ENCODE measurements at places on chromosomes 6 and 20.

GRCh38 chr6:27495386-27496135 is 22.7 kb upstream of the ZNF184 start:
- DNase-seq, result no peak

DNA sequence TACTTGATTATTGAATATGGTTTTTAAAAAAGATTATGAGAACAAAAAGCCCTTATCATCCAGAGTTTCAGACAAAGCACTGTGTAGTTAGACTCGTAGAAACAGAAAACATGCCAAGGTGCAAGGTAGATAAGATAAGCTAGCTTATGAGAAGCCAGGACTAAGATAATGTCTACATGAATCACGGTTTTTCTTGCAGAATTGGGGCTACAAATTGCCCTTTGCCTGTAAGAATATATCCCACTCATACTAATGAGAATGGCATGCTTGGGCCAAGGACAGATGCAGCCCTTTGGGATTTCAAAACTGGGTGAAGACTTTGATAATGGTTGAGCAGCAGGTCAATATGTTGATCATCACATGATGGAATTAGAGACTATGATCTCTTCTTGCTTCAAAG is 165.3 kb upstream of the PREP start:
- DNase-seq, result no peak

GRCh38 chr6:43779852-43780236 is 9.8 kb downstream of the VEGFA start:
- no peak for DNase-seq

- no peak for DNase-seq
These were observed 8.0 kb upstream of the SLC17A3 start for GRCh38 chr6:25882051-25882496.

GRCh38 chr6:22372922-22373321 is 76.1 kb upstream of the PRL start:
- DNase-seq, result no peak

GRCh38 chr20:48652961-48653705 is 174.7 kb downstream of the PREX1 start:
- DNase-seq, result no peak

GRCh38 chr6:105591053-105591452 is 188.2 kb upstream of the PREP start:
- no peak for DNase-seq

DNA sequence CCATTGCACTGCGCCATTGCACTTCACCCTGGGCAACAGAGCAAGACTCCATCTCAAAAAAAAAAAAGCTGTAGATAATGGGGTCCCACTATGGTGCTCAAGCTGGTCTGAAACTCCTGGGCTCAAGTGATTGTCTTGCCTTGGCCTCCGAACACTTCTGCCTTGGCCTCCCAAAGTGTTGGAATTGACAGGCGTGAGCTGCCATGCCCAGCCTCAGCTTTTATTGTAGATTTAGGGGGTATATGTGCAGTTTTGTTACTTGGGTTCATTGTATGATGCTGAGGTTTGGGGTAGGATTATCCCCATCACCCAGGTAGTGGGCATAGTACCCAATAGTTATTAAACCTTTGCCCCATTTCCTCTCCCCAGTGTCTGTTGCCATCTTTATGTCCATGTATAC is 11.4 kb downstream of the HSPA1B start:
- DNase-seq, result no peak

GRCh38 chr6:63582579-63583231 is 10.4 kb downstream of the LOC128125822 start:
- DNase-seq, result no peak

DNA sequence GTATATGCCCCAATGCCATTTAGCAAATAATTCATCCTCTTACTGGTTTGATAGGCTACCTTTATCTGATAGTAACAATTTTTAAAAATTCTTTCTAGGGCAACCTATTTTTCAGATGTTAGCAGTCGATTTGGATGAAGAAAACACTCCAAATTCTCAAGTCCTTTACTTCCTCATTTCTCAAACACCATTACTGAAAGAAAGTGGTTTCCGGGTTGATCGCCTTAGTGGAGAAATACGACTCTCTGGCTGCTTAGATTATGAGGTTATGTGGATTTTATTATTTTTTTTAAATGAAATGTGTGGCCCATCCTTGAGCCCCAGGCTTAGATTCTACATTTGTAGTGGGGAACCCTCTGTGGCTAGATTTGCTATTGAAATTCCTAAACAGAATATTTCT is 26.3 kb downstream of the CDH26 start:
- no peak for DNase-seq

DNA sequence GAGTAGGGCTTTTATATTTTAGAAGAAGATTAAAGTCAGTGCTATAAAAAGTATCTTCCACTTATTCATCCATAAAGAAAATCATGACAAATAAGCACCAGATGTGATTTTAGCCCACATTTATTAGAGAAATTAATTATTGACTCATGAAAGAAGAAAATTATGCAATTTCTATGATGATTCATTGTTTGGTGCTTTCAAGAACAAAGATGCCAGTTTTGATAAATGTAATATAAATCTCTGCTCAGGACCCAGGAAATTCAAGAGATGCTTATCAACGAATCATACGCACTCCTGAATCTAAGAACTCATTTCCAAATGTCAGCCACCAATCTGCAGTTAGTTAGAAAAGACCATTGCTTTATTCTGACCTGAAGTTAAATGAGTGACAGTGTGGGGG is 211.4 kb downstream of the ARHGAP18 start:
- DNase-seq, result no peak

GRCh38 chr6:142857233-142857761 is 87.7 kb downstream of the HIVEP2 start:
- no peak for DNase-seq

DNA sequence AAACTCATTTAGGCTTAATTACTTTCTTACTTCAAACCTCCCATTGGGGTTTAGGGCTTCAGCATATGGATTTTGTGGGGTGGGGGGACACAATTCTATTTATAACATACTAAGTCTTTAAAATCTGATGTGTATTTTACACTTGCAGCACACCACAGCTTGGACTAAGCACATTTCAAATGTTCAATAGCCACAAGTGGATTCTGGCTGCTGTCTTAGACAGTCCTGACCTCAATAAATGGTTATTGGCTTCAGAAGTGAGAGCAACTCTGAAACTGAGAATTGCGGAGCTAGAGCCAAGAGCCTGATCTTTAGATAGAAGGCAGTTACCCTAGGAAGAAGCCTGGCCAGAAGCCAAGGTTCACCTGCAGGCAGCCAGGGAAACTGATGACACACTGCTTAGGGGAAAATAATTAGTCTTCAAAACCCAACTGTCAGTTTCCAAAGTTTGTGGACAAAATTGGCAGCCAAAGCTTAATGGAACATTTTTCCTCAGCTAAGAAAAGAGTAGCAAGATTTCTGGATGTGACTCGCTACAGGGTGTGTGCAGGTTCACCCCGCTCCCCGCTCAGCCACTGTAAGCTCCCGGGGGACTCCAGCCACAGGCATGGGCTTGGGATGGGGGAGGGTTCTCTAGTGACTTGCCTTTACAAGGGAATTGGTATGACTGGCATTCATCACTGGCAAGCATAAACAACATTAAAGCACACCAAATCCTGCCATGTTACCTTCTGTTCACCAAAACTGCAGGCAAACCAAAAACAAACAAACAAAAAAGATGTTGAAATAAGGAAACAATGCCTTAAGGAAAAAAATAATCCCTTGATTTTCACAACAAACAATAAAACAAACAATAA is 219.8 kb downstream of the TFAP2A start:
- DNase-seq, result no peak

DNA sequence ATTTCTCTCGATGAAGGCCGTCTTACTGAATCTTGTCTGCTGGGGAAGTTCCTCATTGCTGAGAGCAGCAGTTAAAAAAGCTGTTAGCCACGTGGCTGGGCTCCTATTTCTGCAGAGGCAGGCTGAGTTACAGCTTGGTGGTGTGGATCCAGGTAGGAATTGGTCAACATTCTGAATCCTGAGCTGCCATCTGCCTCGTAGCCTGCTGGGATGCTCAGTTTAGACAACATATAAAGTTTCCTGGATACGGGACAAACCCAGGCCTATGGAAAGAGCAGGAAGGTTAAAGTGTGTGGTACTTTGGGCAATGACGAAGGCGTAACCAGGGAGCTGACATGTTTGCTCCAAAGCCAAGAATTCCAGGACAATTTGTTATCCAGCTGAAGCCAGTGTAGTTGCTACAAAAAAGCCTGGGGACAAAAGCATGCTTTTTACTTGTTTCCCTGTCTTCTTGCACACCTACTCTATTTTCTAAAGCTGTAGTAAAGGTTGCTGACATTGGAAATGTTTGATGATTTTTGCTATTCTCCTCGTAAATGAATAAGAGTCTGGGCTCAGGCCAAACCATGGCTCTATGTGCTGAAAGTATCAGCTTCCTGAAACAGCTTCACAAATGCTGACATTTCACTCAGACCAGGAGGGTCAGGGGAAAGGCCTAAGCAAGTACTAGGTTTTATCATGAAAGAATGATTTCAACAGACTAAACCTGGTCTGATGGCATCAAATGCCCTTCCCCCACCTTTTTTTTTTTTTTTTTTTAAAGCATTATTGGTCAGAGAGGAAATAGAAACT is 12.4 kb upstream of the MYLK2 start:
- no peak for DNase-seq

DNA sequence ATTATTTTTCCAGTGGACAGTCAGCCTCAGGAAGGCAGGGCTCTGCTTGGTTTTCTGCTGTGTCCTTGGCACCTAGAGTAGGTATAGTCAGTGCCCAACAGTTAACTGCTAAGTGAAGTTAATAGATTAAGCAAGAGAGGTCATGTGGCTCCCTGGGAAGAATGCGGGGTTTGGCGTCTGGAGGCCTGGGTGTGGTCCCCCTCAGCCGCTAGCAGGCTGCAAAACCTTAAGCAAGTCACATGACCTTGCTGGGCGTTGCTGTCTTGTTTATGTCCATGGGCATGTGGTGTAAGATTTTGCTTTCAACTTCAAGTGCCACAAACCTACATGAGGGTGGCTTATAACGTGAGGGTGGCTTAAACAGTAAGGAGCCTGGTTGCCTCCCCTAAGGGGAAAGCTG is 75.5 kb upstream of the SCP2D1 start:
- no peak for DNase-seq

DNA sequence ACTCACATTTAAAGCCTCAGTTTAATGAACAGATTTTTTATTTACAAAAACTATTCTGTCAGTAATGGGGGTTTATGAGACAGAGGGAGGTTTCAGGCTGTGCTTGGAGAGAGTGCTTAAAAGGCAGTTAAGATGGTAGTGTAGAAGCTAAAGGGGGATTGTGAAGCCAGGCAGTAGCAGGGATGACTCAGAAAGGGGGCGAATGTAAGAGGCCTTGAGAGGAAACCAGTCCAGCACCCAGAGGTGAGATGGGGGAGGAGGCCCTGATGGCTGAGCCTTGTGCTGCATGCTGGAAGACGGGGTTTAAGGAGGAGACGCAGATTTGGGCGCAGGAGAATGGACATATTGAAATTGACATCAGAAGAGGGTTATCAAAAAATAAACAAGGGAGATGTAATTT is 6.6 kb upstream of the SERPINB9 start:
- no peak for DNase-seq

DNA sequence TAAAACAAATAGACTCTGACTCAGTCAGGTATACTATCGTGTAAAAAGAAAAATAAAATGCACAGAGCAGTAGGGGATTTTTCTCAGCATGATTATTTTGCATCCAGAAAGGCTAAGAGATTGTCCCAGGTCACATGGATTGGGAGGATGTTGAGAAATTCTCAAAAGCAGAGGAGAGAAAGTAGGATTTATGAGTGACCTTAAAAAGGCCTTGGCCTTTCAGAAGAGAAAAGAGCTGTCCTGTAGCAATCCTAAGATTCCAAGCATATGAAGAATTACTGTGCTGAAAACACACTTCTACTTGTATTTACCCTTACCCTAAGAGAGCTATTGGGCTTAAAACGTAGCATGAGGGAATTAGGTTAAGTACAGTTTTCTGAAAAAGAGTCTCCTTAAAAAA is 149.7 kb upstream of the ENPP5 start:
- no peak for DNase-seq

DNA sequence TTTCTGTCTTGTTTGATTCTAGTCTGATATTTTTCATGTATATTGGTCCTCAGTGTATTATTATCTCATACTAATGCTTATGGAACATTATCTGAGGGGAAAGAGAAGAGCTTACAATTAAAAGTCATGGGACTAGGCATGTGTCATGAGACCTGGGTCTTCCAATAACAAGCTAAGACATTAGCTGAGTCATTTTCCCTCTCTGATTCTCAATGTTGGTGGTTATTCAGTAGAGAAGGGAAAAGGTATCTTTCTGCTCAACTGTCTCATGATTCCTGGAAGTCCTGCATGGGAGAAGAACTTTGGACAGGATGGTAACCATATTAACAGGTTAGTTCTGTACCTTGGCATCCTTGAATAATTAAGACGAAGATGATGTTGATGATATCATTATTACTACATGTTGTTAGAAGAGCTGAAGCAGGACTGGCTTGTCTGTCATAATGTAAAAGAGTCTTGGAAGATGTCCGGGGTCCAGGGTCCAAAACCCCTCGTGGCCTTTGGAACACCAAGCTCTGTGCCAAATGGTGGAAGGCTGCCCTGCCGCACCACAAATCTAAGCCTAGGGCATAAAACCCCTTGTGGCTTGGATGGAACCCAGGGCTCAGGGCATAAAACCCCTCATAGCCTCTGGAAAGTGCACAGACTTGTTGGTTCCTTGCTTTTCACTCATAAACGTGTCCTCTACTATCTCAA is 19.1 kb downstream of the TRIM38 start:
- DNase-seq, result no peak

DNA sequence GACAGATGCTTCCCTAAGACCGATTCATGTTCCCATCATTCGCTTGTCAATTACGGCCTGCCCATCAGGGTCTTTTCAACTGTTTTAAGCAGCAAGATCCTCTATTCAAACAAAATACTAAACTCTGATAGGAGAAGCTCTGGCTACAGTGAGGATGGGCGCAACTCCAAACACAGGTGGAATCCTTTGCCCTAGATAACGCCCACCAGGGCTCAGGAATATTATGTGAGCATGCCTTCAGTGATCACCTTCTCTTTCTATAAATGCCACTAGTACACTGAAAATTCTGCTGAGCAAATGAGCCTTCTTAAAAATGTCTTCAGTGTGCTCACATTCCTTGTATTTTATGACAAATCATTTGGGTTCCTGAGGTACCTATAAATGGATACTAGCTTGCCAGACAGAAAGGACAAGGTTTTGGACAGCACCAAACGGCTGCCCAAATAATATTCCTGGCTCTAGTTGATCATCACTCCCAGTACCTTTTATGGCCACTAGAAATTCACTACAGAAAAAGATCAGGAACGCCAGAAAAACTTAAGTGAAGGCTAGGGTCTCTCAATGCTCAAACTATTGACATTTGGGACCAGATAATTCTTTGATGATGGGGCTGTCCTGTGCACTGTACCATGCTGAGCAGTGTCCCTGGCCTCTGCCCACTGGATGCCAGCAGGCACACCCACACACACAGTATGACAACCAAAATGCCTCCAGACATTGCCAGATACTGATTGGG is 13.1 kb downstream of the ZNF217 start:
- no peak for DNase-seq

GRCh38 chr6:1836690-1837089 is 227.0 kb downstream of the FOXC1 start:
- DNase-seq, result no peak
